Fibroblast of skin of right biceps (primary cell): ENCODE measurements at places on chromosomes 1 and 21.

- no peak for DNase-seq
These were observed 8.4 kb upstream of the GSTM3 start for GRCh38 chr1:109749221-109749620.

- no peak for DNase-seq
These were observed 9.3 kb downstream of the KIF21B start for GRCh38 chr1:201013991-201014815.

- peak; percentile 7 for DNase-seq
These were observed 113.7 kb downstream of the FCRL5 start for GRCh38 chr1:157438613-157439012.

GRCh38 chr1:183592733-183593132, 2.5 kb upstream of the NCF2 start:
- DNase-seq = no peak

DNA sequence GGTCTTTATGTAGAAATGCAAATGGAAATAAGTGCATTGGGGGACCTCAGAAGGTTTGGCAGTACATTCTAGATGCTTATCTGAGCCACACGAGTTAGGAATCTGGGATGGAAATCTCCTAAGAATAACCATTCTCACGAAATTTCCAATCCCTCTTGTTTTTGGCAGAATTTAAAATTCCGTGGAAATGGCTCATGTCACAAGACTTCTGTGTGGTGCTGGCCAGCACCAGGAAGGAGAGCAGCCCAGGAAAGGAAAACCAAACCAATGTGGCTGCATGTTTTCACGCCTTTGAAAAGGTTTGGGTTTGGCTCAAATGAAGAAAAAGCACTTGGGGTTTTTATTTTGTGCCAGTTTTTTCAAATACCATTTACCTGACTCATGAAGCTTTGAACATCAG, 80.1 kb upstream of the KCNK2 start:
- peak; percentile 98 for DNase-seq

- DNase-seq = no peak
These were observed 55.1 kb downstream of the ARID4B start for GRCh38 chr1:235272851-235273250.

DNA sequence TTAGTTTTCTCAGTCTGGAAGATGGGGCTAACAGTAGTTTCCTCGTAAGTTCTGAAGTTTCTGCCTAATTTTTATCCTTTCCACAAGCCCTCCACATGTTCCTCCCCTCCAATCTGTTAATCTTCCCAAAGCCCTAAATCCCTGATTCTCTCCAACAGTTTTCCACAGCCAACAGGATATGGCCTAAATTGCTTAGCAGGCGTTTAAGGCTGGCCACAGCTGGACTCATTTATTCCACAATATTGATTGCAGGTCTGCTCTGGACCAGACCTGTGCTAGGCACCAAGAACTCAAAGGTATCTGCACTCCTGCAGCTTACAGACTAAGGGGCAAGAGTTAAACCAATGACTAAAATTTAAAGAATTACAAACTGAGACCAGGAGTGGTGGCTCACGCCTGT, 3.9 kb downstream of the SLC6A9 start:
- DNase-seq = no peak

GRCh38 chr1:246210756-246211155, 296.3 kb downstream of the SMYD3 start:
- no peak for DNase-seq

DNA sequence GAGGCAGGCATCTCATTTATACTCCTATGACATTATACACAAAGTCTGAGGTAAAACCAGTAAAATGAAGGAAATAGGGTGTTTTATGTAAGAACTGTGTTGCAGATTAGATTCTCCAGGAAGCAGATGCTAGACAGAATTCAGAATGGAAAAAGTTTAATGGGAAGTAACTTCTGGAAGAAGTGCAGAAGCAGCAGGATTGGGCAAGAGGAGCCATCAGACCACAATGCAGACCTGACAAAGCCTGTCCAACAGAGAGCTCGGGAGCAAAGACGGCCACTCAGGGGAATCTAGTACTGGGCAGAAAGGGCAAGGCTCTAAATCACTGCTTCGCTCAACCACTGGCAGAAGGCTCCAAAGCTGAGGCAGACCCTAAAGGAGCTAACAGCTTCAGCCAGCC, 33.7 kb downstream of the FBXO42 start:
- no peak for DNase-seq

GRCh38 chr1:111570781-111571181, 48.8 kb upstream of the RAP1A start:
- peak; percentile 21 for DNase-seq

DNA sequence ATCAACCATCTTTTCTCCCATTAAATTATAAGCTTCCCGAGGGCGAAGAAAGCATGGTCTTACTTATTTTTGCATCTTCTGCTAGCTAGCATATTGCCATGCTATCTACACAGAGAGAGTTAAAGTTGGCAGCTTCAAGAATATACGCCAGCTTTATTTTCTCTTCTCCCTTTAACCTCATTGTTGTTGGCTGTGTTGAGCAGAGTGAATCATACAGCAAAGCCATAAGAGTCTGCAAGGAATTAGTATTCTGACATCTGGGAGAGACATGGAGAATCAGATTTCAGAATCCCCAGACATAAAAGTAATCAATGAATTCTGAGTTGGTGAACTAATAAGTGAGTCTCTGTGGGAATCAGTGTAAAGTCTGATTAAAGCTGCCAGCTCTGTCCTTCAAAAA, 649.6 kb upstream of the PTBP2 start:
- peak; percentile 20 for DNase-seq

GRCh38 chr1:171984850-171985485, 143.7 kb downstream of the DNM3 start:
- peak; percentile 41 for DNase-seq
